Fibroblast of skin of left quadriceps (primary cell): ENCODE measurements at places on chromosomes 2 and 18.
A peak's percentile ranks its signal among the peaks of the same experiment; 100 is the strongest.

DNA sequence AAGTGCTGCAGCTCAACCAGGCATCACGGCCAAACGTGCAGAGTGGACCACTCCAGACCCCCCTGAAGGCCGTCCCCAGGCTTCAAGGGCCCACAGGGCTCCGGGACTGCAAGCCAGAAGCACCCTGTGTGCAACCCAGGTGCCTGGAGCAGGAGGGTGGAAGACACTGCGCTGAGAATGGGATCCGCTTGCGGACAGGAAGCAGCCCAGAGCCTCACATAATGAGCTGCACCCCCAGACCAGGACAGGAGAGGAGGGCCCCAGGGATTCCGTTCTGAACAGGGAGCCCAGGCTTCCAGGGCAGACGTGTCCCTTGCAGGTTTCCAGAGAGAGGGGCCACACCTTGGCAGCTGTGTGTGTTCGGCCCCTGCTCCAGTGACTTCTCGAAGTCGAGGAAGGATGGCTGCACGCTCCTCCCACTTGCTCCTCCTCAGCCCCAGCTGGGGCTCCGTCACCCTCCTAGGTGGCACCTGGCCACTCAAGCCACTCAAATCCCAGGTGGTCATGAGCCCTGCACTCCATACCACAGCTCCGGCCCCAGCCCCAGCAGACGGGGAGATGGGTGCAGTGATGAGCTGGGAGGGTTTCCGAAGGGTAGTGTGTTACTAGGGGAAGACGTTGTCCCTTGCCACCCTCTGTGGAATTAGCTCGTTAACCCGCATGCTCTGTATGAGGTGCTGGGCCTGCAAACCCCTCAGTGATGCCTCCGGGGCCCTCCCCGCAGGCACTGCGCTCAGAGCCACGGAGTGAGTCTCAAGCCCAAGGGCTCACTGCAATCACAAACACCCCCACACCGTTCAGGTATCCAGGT is 79.2 kb downstream of the NDUFA10 start:
- DNase-seq, result no peak

DNA sequence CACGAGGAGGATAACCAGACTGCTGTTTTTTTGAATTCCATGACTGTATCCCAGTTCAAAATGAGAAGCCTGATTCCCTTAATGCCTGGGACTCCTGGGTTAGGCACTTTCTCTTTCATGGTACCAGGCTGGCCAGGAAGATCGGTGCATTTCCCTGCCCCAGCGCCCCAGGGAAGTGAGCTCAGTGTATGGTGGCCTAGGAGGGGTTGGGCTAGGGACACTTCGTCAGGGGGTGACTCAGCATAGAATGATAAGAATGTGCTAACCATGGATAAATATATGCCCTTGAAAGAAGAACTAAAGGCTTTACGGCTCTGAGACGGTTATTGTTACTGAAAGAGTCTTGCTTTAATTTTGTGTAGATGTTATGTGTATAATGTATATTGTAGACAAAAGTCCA is 27.5 kb upstream of the FAM237A start:
- DNase-seq, result no peak

DNA sequence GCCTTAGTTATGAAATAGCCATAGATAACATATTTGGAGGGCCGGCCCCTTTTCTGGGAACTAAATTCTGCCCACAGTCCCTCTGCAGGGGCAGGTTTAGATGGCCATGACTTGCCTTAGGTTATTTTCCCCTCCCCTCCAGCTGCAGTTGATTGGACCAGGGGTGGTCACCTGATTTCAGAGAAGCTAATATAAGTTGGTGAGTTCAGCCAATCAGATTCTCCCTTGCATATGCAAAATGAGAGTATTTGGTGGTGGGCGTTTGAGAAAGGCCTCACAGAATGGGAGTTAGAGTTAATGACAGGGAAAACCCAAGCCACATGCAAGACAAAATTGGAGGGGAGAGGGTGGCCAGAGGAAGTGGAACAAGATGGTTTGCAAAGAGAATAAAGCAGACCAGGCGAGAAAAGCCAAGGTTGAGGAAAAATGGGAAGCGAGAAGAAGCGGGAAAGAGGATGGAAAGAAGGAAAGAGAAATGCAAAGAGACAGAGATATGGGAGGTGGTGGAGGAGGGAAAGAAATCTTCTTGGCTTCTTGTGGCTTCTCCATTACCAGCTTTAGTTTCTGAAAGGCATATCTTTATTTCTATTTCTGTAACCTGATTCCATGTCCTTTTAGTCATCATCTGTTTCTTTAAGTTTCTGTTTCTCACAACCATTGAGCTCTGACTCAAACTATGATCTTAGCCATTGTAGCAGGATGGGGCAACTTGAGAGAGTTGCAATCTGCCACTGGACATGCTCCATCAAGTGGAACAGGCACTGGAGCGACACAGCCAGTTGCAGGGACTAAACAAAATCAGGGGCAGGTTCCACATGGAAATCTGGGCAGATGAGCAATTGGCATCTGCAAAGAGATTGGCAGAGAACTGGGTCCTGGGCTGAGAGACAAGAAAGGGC is 108.1 kb upstream of the SIX3 start:
- no peak for DNase-seq

DNA sequence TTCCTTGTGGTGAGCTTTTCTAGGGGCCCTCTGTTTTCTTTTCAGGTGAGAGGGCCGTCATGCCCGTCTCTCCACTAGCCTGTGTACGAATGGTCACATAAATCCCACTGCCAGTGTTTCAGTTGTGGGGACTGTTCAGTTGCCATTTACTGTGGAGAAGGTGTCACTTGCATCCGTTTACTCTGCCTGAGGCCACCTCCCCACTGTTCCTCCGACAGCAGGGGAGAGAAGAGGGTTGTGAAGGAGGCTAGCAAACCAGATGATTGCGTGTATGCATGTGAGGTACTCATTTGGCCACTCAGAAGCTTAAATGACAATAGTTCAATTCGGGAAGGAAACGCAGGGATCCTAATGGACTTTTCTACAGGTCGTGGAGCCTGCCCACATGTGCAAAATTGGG is 3.3 kb downstream of the MTCL1 start:
- no peak for DNase-seq

- no peak for DNase-seq
These were observed 160.4 kb downstream of the AGAP1 start for GRCh38 chr2:235654103-235654813.

- no peak for DNase-seq
These were observed 5.6 kb downstream of the ATP5MC3 start for GRCh38 chr2:175175896-175176295.

- DNase-seq, result no peak
These were observed 594 bp downstream of the ITM2C start for GRCh38 chr2:230865307-230865765.

DNA sequence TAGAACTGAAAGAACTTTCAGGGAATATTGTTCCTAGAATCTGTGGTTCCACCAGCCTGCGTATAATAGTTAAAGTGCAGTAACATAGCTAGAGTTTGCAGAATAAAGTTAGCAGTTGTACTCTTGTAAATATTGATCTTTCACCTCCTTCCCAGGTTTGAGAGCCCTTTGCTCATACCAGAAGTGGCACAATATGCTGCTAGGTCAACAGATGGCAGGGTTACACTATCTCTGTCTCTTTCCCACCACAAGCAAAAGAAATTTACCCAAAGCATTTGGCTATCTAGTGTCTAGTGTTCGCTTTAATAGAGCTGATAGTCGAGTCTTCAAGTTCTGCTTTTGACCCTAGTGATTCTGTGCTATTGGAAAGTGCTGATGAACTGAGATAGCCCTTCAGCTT is 119.0 kb upstream of the KLHL14 start:
- no peak for DNase-seq

DNA sequence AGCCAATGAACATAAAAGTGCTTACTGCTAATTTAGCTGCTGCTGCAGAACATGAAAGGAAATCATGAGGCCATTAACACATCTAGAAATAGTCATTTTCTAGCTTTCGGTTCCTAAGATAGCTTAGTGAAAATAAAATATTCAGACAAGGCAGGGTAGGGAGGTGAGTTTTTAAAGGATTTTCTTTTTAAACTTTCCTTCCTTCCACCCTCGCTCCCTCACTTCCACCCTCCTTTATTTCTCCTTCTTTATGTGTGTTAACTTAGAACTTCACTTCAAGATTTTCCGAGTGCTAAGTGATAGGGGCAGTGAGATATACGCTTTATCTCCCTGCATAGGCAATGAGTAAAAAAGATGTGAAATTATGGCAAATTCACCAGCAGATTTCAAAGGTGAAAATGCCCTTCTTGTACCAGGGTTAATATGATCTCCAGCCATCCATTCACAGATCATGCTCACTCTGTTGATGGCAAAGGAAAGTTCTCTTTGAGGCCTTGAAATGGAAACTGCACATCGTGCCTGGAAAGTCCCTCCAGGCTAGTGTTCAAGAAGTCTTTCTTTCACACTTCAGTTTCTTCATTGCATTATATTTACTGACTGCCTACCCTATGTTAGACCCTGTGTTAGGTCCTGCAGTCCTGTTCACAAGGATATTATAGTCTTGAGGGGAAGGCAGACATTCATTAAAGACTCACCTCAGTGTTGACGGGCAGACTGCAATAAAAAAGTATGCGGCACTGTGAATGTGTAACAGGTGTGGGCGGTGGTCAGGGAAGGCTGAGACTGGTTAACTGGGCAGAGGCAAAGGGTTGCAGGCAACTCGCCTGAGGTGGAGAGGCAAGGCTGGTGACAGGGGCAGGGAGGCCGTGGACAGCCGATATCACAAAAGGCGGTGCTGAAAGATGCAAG is 200.8 kb downstream of the PLCL1 start:
- no peak for DNase-seq

DNA sequence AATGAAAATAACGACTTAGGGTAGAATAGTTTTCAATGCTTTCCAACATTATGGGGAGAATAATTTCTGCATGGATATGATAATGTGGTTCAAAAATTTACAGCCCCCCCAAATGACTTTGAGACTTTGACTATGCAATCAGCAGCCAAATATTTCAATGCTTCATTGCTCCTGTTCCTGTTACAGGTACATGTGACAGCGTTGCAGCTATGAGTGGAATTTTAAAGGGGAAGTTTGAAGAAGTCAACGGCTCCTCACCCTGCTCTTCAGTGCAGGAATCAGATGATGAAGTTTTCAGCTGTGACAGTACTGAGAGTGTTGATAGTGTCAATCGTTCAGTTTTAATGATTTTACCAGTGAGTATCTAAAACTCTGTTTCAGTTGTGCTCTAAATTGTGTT is 25.1 kb downstream of the CSRNP3 start:
- no peak for DNase-seq

GRCh38 chr18:76395609-76396008 is 99.4 kb downstream of the ZNF516 start:
- DNase-seq, result no peak

GRCh38 chr2:147027436-147027835 is 817.4 kb upstream of the ACVR2A start:
- no peak for DNase-seq

DNA sequence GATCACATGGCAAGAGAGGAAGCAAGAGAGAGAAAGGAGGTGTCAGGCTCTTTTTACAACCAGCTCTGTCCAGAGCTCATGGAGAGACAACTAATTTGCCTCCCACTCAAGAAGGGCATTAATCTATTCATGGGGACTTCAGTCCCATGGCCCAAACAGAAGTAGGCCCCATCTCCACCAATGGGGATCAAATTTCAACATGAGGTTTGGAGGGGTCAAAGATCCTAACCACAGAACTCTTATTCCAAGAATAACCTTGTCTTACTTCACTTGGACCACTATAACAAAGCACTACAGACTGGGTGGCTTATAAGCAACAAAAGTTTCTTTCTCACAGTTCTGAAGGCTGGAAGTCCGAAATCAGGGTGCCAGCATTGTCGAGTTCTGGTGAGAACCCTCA is 31.8 kb downstream of the GRB14 start:
- no peak for DNase-seq

DNA sequence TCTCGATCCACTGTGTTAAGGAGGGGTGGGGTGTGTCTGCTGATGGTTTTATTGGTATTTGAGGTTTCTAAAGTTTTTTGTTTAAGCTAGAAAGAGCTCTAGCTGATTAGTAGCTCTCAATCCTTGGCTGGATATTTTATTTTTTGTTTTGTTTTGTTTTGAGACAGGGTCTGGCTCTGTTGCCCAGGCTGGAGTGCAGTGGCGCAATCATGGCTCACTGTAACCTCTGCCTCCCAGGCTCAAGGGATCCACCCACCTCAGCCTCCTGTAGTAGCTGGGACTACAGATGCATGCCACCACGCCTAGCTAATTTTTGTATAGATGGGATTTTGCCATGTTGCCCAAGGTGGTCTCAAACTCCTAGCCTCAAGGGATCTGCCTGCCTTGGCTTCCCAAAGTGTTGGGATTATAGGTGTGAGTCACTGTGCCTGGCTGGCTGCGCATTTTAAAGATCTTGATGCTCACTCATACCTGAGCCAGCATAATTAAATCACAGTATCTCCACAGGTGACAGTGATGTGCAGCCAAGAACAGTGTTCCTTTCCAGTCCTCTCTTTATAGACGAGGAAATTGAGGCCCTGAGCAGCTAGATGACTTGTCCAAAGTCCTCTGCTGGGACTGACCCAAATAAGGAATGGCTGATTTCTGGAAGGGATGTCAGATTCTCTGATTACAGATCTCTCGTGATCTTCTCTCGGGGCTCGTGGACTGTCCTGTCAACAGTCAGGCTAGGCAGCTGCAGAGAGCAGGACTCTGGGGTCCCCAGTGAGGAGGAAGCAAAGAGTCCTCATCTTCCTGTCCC is 44.5 kb downstream of the SPTBN1 start:
- no peak for DNase-seq

DNA sequence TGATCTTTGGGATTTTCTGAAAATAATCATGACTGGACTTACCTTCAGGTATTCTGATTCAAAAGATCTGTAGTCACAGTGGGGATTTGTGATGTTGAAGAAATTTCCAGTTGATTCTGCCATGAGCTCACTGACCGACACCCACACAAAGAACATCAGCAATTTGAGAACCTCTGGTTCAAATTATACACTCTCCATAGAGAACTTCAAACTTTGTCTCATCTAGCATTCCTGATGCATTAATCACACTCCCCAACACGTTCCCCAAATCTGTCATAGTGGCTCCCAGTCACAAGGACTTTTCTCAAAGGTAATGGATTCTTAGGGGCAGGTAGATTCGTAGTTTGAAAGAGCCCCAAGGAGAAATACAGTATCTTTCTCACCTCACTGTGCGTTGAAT is 584.3 kb downstream of the FBXO15 start:
- peak; percentile 43 for DNase-seq

DNA sequence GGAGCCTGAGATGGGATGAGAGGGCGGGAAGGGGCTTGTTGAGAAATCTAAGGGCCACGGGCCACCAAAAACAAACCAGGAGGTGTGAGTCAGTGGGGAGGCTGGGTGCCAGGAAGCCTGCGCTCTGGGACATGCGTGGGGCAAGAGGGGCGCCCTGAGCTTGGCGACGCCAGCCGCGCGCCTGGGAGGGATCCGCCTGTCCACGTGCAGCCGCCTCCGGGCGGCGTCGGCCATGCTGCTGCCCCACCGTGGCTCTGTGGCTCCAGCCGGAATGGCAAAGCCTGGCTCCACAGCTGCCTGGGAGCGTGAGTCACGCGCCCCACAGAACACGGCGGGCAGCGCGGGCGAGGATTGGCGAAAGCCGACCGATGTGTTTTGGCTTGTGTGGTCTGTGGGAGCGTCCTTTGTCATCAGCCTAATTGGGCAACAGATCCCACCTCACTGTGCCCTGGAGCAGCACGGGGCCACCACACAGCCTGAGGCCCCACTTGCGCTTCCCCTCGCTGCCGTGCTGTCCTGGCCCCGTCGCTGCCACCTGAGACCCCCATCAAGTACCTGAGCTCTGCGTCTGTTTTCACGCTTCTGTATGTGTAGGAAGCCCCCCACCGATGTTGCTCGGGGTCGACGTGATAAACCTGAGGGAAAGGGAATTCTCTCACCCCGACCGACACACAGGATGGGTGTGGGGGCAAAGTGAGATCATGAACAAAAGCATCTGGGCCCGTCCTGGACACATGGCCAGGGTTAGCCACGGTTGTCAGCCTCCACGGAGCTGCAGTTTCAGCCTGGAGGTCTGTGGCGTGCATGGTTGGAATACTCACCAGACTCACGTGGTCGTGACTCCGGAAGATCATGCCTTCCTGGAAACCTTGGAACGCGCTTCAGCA is 80.5 kb downstream of the NFATC1 start:
- no peak for DNase-seq
